ENCODE measurements at places on chromosomes 1 and 21.

- DNase-seq: no peak
Measured at GRCh38 chr1:151811181-151811580, 6.0 kb upstream of the LINGO4 start.

DNA sequence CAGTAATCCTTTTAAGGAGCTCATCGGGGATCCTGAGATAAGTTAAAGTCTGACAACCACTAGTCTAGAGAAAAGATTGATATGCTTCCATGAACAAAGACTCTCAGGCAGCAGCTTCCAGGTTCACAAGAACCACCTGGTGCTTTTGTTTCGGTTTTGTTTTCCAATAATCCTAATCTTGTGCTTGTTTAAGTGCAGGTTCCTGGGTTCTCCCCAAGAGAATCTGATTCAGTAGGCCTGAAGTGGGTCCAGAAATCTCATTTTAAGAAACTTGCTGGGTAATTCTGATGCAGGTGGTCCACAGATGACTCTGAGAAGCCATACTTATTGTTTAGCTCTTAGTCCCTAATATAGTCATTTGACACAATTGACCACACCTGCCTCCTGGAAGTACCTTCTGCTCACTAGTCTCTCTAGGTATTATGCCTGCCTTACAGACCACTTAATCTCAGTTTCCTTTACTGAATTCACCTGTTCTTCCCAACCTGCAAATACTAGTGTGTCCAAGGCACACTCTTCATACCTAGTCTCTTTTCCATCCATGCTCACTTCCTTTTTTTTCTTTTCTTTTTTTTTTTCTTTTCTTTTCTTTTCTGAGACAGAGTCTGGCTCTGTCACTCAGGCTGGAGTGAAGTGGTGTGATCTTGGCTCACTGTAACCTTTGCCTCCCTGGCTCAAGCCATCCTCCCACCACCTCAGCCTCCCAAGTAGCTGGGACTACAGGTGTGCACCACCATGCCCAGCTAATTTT is 20.5 kb upstream of the FRRS1 start:
- DNase-seq: no peak

DNA sequence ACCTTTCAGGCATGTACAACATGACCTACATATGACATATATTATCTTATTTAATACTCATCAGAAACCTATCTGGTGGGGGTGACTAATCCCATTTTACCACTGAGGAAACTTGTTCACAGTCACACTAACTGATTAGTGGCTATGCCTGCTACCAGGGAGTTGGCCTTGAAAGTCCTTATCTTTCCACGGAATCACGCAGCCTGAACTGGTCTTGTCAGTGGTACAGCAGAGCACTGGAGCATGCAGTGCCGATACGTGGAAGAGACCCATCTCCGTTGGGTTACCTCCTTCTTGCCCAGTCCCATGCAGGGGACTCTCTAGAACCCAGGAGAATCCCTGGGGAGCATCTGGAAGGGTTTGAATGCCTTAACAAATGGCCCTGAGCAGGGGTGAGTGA is 8.2 kb downstream of the HSD3B1 start:
- DNase-seq: no peak

DNA sequence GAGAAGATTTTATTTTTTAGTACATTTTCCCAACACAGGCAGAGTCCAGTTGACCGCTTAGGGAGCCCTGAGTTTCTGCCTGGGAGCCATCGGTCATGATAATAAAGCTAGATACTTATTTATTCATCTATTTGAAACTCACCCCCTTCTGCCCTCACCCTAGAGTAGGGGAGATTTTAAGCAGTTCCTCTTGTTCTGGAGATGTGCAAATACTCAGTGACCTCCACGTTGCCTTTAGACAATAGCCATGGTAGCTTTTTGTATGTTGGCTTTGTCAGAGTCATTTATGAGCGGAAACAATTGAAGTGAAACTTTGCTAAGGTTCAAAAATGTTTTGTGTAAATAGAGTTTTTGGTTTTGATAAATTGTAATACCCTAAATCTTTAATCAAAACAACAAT is 45.7 kb upstream of the PLPPR4 start:
- no peak for DNase-seq
